ENCODE measurements at places on chromosomes 13 and 19. TPM values are rescaled to one million over a fixed set of nuclear protein-coding genes. Genes with fewer than 3 reads are reported as not detected.

DNA sequence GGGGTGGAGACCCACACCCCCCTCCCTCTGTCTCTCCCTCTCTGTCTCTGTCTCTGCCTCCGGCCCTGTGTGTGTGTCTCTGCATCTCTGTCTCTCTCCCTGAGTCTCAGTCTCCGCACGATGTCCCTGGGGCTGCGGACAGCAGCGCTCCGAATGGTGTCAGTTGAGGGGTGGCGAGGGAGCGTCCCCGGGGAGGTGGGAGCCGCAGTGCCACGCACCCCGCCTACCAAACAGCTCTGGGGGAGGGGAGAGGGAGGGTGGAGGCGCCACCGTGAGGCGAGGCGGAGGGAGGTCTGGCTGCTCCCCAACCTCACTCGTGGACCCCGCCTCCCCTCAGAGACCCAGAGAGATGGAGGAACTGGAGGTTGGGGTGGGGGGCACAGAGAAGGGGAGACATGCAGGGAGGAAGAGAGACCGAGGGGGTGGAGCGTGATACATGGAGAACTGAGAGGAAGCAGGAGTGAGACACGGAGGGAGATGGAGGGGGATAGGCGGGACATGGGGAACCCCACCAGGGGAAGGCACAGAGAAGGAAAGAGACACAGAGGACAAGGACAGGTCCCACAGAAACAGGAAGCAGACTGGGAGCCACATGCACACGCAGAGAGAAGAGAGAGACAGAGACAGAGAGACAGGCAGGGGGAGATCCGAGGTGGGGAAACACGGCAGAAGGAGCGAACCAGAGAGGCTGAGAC is 7.2 kb downstream of the ERFL start:
- no peak overlapping the region for H3K4me3 ChIP-seq
- DNase-seq, result no peak
- H3K27me3 ChIP-seq, result peaks cover 15% of the 10 kb centered on the region

- no peak for DNase-seq
- H3K27ac ChIP-seq, result no peak overlapping the region
- peaks cover 3% of the 10 kb centered on the region for H3K36me3 ChIP-seq
- H3K4me1 ChIP-seq, result no peaks in the 10 kb centered on the region
Measured at GRCh38 chr13:23018143-23018542, 162.6 kb upstream of the SGCG start.

GRCh38 chr13:112014857-112015256 is 52.1 kb upstream of the SOX1 start:
- no peaks in the 10 kb centered on the region for H3K36me3 ChIP-seq
- H3K27ac ChIP-seq, result peak overlapping the region; percentile 11
- H3K4me3 ChIP-seq, result no peak overlapping the region
- DNase-seq, result no peak

DNA sequence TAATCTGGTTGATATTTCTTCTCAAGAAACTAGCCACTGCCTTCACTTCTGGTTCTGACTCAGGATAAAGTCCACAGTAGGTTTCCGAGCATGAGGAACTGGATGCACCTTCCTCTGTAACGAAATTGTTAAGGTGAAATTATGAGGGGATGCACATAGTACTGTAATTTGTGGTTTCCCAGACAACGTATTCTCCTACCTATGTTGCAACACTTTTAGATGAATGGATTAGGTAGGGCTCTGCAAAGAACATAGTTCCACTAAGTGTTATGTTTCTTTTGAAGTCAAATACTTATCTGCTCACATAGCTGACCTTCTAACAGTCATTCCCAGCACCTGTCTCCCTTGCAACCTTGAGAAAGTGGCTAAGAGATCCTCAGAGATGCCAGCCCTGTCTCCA is 5.7 kb upstream of the ZC3H13 start:
- no peaks in the 10 kb centered on the region for H3K36me3 ChIP-seq
- H3K27ac ChIP-seq, result no peak overlapping the region

DNA sequence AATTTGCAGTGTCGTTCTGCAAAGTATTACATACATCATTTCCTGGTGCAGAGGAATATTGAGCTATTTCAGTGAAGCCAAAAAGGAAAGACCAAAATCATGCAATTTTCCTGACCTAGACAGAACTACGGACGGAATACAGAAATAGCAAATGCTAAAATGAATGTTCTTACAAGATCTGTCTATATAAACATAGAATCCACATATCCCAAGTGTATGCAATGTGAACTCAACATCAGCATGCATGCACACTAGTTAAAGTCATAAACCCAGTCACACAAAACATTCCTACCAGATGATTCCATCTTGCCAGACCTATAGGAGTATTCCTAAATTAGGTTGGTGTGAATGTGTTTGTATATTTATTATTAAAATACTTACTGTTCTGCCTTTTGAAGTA is 383.7 kb upstream of the ZNF507 start:
- no peak overlapping the region for H3K4me3 ChIP-seq
- no peaks in the 10 kb centered on the region for H3K27me3 ChIP-seq
- no peak for DNase-seq
- no peaks in the 10 kb centered on the region for H3K4me1 ChIP-seq
- H3K27ac ChIP-seq, result no peak overlapping the region
- H3K36me3 ChIP-seq, result no peaks in the 10 kb centered on the region

- no peaks in the 10 kb centered on the region for H3K27me3 ChIP-seq
- no peak overlapping the region for H3K27ac ChIP-seq
- no peak for DNase-seq
- peaks cover 2% of the 10 kb centered on the region for H3K36me3 ChIP-seq
Measured at GRCh38 chr13:50309882-50310594, 294.8 kb downstream of the KCNRG start.

The ZNF433 gene
- 6.8 TPM for total RNA-seq

GRCh38 chr19:42281827-42282762 is 13.0 kb downstream of the CIC start:
- peaks cover 2% of the 10 kb centered on the region for H3K36me3 ChIP-seq
- H3K4me1 ChIP-seq, result peaks cover 46% of the 10 kb centered on the region
- no peak for DNase-seq
- peak overlapping the region; percentile 75 for H3K4me3 ChIP-seq

The BEST2 gene
- total RNA-seq, result not detected

The RFPL4AL1 gene
- not detected for total RNA-seq

GRCh38 chr13:113621046-113621445 is 36.5 kb downstream of the TFDP1 start:
- H3K4me1 ChIP-seq, result peaks cover 21% of the 10 kb centered on the region
- DNase-seq, result peak; percentile 50
- no peak overlapping the region for H3K4me3 ChIP-seq
- no peak overlapping the region for H3K27ac ChIP-seq
- no peaks in the 10 kb centered on the region for H3K27me3 ChIP-seq
- H3K36me3 ChIP-seq, result peaks cover 15% of the 10 kb centered on the region

DNA sequence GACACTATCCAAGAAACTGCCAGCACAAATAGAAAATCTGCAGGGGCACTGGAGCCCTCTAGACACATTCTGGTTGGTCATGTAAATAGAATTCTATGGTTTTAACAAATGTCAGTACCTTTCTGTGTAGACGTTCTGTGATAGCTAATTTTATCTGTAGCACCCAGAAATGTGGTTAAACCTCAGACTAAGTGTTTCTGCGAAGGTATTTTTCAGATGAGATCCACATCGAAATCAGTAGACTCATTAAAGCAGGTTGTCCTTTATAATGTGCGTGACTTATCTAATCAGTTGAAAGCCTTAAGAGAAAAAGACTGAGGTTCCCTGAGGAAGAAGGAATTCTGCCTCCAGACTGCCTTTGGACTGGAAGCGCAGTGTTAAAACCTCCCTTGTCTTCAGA is 922.9 kb downstream of the EFNB2 start:
- no peak for DNase-seq
- H3K36me3 ChIP-seq, result no peaks in the 10 kb centered on the region
- no peak overlapping the region for H3K4me3 ChIP-seq
- peak overlapping the region; percentile 3 for H3K27ac ChIP-seq

DNA sequence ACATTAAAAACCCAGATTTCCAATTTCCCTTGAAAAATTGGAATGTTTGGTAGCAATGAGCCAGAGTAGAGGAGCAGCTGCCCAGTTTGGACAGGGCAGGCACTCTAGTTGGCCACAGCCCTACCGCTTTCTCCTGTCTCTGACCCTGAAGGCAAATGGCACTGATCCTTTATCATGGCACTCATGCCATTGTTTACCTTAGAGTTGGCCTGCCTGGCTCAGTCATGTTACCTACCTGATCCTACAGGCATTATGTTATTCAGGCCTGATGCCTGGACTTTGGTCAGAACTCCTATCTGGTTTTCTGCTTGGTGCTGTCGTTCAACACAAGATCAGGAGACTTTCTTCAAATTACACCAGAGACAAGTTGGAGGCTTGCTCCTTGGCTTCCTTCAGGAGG is 24.9 kb upstream of the TDRD3 start:
- H3K27ac ChIP-seq, result no peak overlapping the region
- DNase-seq, result no peak
- H3K27me3 ChIP-seq, result no peaks in the 10 kb centered on the region
- H3K4me1 ChIP-seq, result no peaks in the 10 kb centered on the region
- H3K36me3 ChIP-seq, result no peaks in the 10 kb centered on the region
- H3K4me3 ChIP-seq, result no peak overlapping the region

GRCh38 chr19:7869453-7869909 is 4.7 kb downstream of the PRR36 start:
- no peaks in the 10 kb centered on the region for H3K36me3 ChIP-seq
- H3K27ac ChIP-seq, result no peak overlapping the region
- peaks cover 29% of the 10 kb centered on the region for H3K4me1 ChIP-seq
- DNase-seq, result peak; percentile 94

GRCh38 chr13:113647351-113648215 is 10.4 kb downstream of the ATP4B start:
- H3K27ac ChIP-seq, result peak overlapping the region; percentile 53
- DNase-seq, result peak; percentile 95
- no peak overlapping the region for H3K4me3 ChIP-seq
- H3K4me1 ChIP-seq, result peaks cover 26% of the 10 kb centered on the region
- no peaks in the 10 kb centered on the region for H3K27me3 ChIP-seq

DNA sequence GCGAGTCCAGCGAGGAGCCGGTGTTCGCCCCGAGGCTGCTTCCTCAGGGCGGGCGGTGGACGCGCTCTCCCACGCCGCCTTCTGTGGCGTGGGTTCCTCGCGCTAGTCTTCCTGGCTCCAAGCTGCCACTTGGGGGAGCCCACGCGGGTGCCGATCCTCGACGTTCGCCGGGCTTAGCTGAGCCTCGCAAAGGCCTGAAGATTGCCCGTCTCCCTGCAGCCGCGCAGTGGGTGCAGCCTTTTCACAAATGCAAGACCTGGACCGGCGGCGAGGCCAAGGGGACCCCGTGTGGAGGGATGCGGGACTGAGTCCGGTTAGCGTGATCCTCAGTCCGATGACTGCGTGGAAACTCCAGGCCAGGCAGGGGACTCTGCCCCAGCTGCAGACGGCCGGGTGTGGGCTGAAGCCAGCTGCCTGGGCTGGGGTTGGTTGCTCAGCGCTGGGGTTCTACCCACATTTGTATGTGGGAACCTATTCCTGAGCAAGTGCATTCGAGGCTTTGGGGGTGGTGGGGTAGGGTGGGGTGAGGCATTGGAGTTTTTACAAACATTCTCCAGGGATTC is 16.6 kb upstream of the LRP3 start:
- peak; percentile 94 for DNase-seq
- H3K4me1 ChIP-seq, result peaks cover 22% of the 10 kb centered on the region
- no peaks in the 10 kb centered on the region for H3K27me3 ChIP-seq
- peak overlapping the region; percentile 92 for H3K4me3 ChIP-seq

GRCh38 chr19:10104665-10105508 is 1.3 kb upstream of the PPAN start:
- no peaks in the 10 kb centered on the region for H3K27me3 ChIP-seq
- no peak for DNase-seq
- H3K36me3 ChIP-seq, result peaks cover 6% of the 10 kb centered on the region
- no peak overlapping the region for H3K27ac ChIP-seq
- H3K4me1 ChIP-seq, result peaks cover 10% of the 10 kb centered on the region
- no peak overlapping the region for H3K4me3 ChIP-seq

The ZNF835 gene
- not detected for total RNA-seq

GRCh38 chr13:65301506-65301905 is 1928.6 kb downstream of the PCDH9 start:
- DNase-seq, result no peak
- H3K36me3 ChIP-seq, result no peaks in the 10 kb centered on the region
- no peaks in the 10 kb centered on the region for H3K27me3 ChIP-seq

- DNase-seq, result no peak
- H3K27me3 ChIP-seq, result no peaks in the 10 kb centered on the region
- H3K4me3 ChIP-seq, result no peak overlapping the region
- no peaks in the 10 kb centered on the region for H3K36me3 ChIP-seq
Measured at GRCh38 chr13:113655346-113656002, 2.5 kb downstream of the ATP4B start.

The CYP4F2 gene
- not detected for total RNA-seq

The CLC gene
- not detected for total RNA-seq

The PDX1 gene
- not detected for total RNA-seq

Data from chondrocyte (in vitro differentiated cells).